ENCODE measurements at places on chromosomes 4 and X.

DNA sequence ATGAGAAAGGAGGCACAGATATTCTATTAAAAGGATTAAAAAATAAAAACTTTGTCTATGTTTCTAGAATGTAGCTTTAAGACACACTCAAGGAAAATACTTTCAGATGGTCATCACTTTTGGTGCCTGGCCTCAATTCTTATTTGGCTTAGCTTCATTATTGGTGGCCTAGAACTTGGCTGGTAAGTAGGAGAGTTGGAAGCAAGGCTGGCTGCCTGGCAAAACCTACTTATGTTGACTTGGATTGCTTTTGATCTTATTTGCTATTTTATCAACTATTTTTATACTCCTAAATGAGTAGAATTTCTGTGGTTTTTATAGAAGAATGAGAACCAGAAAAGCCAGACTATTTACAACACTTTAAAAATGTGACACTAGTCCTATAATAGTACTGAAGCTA lies 35.3 kb upstream of the JADE3 start:
- DNase-seq: no peak

- no peak for DNase-seq
Measured at GRCh38 chr4:57119054-57119651, 9.0 kb upstream of the IGFBP7 start.

- DNase-seq: no peak
Measured at GRCh38 chr4:16000708-16001483, 37.9 kb upstream of the FGFBP2 start.

- no peak for DNase-seq
Measured at GRCh38 chr4:155615081-155615887, 51.4 kb upstream of the GUCY1A1 start.

- no peak for DNase-seq
Measured at GRCh38 chr4:37993806-37994205, 33.6 kb downstream of the PTTG2 start.

GRCh38 chrX:68433155-68433980 lies at the start of gene OPHN1:
Gene OPHN1 (minus strand): TSS chrX:68433495. CDS start chrX:68433020, 475 bp downstream.
- DNase-seq: no peak

GRCh38 chrX:9374555-9374954 lies 90.3 kb upstream of the TBL1X start:
- DNase-seq: no peak

DNA sequence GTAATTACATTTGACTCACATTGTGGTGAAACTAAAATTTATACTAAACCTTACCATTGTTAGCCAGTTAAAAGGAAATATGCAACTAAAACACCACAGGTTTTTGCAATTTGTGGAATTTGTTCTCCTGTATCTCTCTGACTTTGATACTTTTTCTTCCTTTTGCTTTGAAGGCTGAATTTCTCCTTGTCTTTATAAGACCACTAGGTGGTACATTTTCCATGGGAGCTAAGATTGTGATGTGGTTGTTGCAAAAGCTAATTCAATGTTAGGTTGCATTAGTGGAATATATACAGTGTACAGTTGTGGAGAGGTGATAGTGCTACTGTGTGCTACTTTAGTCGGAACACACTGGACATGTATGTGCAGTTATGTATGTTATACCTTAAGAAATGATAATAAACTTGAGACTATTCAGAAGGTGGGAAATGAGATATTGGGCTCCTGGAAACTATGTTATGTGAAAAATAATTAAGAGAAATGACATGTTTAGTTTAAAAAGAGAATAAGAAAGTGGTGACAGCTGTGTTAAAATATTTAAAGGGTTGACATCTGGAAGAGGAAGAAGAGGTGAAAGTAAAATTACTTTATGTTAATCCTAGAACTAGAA lies 70.3 kb downstream of the ARL9 start:
- DNase-seq: peak; percentile 37

- DNase-seq: no peak
Measured at GRCh38 chrX:19750028-19750782, 137.2 kb downstream of the SH3KBP1 start.

- DNase-seq: no peak
Measured at GRCh38 chrX:151386838-151387459, 10.1 kb upstream of the VMA21 start.

GRCh38 chr4:169163495-169163894 lies 107.3 kb downstream of the SH3RF1 start:
- no peak for DNase-seq

GRCh38 chr4:67674098-67674497 lies 26.9 kb downstream of the UBA6 start:
- no peak for DNase-seq

- DNase-seq: no peak
Measured at GRCh38 chr4:113899271-113900070, 80.0 kb downstream of the ARSJ start.
